ENCODE measurements at places on chromosomes 1 and 21.

GRCh38 chr1:26724926-26725325 is 29.1 kb downstream of the ARID1A start:
- DNase-seq = no peak

- no peak for DNase-seq
Measured at GRCh38 chr1:37124501-37124900, 90.2 kb upstream of the GRIK3 start.

- no peak for DNase-seq
Measured at GRCh38 chr1:108592030-108592759, 32.3 kb downstream of the EEIG2 start.

- no peak for DNase-seq
Measured at GRCh38 chr21:45866551-45866950, 115.0 kb upstream of the COL6A1 start.

GRCh38 chr1:189117072-189117770 is 1360.4 kb downstream of the BRINP3 start:
- no peak for DNase-seq

DNA sequence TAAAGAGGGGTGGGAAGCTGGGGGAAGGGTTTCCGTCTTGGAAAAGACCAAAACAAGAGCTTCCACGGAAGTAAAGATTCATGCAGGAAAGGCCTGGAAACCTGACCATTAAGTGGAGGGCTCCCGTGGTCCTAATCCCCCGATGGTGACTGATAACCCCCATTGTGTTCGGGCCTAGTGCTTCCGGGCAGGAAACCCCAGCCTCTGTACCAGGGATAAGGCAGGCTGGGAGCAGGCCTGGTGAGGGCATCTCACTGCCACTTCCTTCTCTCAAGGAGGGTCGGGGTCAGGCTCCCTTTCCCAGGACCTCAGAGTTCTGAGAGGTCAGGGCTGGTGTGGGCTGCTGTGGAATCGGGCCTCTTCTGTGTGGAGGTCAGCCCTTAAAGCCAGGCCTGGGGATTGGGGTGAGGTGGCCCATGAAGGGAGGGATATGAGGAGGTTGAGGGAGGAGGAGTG is 136.9 kb downstream of the CDC7 start:
- no peak for DNase-seq

DNA sequence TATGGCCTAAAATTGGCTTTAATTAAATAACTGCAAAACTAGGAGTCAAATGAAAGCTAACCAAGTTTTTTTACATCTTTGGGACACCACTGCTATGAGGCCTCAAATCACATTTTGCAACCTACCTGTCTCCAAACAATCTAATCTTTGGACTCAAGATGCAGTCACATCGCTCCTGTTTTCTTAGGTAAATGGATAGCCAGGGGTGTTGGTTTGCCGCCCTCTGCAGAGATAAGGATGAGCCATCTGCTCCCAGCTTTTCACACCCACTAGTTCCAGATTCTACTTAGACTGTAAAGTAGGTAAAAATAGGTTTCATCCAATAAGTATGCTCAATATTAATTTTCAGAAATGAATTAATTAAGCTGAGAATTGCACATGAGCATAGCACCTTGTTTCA is 456.5 kb downstream of the KIF26B start:
- DNase-seq = no peak

GRCh38 chr1:211932933-211933254 is 102.3 kb upstream of the LPGAT1 start:
- DNase-seq = no peak

- no peak for DNase-seq
Measured at GRCh38 chr1:71502006-71502405, 421.2 kb upstream of the ZRANB2 start.

DNA sequence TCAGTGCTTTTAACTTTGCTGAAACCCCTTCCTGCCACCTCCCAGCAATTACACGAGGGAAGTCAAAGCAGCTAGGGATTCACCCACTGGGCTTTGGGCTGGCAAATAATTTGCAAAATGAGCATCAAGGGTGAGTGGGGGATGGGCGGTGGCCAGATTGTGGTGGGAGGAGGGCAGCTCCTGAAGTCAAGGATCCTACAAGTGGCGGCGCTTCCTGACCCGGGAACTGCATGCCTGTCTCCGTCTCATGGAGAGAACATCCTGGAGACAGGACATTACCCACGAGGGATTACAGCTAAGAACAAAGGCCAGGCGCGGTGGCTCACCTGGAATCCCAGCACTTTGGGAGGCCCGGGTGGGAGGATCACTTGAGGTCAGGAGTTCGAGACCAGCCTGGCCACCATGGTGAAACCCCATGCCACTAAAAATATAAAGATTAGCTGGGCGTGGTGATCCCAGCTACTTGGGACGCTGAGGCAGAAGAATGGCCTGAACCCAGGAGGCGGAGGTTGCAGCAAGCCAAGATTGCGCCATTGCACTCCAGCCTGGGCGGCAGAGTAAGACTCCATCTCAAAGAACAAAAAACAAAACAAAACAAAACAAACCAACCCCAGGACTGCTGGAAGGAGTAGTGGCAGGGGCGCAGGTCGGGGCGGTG is 12.9 kb downstream of the TTC34 start:
- no peak for DNase-seq

DNA sequence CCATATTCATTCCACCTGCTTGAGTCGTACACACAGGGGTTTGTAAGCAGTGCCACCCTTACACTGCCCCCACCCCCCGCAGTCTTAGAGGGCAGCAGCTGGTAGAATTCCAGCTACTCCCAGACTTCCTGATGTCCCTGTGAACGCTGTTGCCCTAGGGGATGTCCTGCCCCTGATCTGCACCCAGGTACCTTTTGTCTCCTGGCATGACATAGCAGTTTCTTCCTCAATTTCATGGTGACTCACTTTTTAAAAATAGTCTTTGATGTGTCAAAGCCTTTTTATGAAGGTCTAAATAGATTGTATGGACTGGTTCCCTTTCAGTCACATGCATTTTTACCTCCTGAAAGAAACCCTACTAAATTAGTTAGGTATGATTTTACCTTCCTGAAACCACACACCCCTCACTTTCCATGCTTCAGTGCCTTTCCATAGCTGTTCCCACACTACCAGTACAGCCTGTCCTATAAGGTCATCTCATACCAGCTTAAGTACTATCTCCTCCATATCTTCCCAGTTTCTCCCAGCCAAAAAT is 76.4 kb downstream of the ST3GAL3 start:
- DNase-seq = no peak
